ENCODE measurements at places on chromosomes 3 and 15. TPM values are rescaled to one million over a fixed set of nuclear protein-coding genes. Genes with fewer than 3 reads are reported as not detected.

Gene PLA2G4B
- 14.4 TPM for total RNA-seq

Gene LINS1
- 18.6 TPM for total RNA-seq

Gene OSTN
- not detected for total RNA-seq

Gene IFT57
- total RNA-seq = 135 TPM

Gene SST
- total RNA-seq = not detected

Gene TNNC1
- total RNA-seq = 88.9 TPM

Gene DGKG
- 4.7 TPM for total RNA-seq

Gene ADGRG7
- total RNA-seq = not detected

Gene PDE12
- 20.4 TPM for total RNA-seq

- H3K4me3 ChIP-seq = no peak overlapping the region
- peak; percentile 68 for DNase-seq
- no peaks in the 10 kb centered on the region for H3K27me3 ChIP-seq
- no peaks in the 10 kb centered on the region for H3K36me3 ChIP-seq
- no peak overlapping the region for H3K27ac ChIP-seq
Observed at GRCh38 chr15:77907824-77908751, 169.4 kb downstream of the TBC1D2B start.

DNA sequence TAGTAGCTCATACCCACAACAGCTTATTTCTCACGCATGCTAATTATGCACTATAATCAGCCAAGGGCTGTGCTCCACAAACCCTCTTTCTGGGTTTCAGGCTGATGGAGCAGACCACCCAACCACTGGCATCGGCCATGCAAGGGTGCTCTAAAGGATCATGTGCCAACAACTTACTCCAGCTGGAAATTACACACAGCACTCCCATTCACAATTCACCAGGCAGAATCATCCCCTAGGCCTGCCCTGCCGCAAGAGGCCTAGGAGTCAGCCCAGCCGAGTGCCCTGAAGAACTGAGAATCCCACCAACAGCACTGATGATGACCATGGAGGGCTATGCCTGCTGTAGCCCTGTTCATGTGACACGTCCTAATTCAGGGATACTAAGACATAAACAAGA is 216.2 kb upstream of the CHRNA7 start:
- DNase-seq = no peak
- H3K4me3 ChIP-seq = no peak overlapping the region
- H3K36me3 ChIP-seq = no peaks in the 10 kb centered on the region
- H3K27ac ChIP-seq = no peak overlapping the region

DNA sequence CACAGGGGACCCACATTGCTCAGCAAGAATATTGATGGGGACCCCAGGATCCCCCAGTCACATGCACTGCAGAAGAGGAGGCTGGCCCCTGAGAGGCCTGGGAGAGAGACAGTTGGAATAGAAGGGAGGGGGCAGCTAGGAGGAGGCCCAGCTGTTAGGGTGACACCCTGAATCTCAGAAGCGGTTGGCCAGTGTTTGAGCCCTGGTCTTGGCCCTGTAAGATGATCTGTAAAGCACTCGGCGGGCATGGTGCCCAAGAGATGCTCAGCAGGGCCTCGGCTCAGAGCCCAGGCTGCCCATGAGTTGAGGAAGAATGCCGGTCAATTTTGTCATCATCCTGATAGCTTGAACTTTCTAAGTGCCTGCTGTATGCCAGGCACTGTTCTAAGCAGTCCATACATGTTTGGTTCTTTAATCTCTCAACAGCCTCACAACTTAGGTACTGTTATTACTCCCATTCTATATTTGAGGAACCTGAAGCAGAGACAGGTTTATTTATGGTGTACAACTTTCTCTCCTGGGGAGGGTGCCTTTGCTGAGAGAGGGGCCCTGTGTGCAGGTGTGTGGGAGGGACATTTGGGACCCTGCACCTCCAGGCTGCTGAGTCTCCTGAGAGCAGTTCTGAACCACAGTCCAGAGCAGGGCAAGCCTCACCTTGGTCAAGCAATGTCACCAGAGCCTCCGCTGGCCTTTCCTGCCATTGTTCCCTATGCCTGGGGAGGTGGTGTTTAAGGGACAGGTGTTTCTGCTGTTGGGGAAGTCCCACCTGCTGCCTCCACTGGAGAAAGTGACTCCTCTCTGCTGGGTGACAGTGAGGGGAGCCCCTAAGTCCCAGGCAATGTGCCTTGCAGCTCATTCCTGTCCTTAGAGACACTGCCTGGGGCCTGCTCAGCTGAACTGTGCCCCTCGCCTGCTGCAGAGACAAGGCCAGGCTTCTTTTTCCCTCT is 26.0 kb downstream of the SLC6A6 start:
- H3K4me3 ChIP-seq = no peak overlapping the region
- H3K27ac ChIP-seq = peak overlapping the region; percentile 45
- no peak for DNase-seq
- no peaks in the 10 kb centered on the region for H3K36me3 ChIP-seq
- no peaks in the 10 kb centered on the region for H3K27me3 ChIP-seq
- peaks cover 86% of the 10 kb centered on the region for H3K4me1 ChIP-seq

DNA sequence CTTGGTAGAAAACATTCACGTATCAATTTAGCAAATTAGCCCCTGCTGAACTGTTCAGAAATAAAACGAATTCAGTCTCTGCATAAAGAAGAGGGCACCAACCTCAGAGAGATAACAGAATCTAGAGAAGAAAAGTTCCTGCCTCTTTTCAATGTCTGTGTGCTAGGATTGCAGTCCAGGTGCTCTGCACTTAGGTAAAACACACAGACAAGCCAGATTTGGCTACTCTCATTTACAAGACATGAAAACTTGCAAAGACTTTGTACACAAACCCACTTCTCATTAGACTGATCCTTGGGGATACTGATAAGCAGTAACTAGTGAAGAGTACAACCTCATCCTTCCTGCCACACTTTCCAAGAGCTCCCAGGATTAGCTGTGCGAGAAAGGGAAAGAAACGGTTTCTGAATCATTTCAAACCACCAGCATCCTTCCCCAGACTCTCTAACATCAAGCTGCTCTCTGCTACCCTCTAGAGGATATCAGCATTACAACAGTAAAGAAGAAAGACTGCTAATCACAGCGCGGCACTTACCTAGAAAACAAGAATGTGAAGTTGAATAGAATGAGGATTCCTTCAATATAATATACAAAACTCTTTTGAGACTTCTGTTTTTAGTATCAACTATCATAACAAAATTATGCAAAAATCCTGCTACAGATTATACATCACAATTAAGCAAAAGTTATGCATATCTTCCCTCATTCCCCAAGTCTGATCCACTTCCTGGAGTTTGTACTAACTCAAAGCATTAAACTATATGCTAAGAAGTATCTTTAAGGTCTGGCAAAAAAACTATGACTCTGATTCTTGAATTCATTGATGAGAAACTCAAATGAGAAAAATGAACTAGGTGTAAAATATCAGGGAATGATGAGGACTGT is 306.4 kb downstream of the MAGI1 start:
- DNase-seq = no peak
- no peaks in the 10 kb centered on the region for H3K27me3 ChIP-seq
- H3K27ac ChIP-seq = no peak overlapping the region
- peaks cover 10% of the 10 kb centered on the region for H3K4me1 ChIP-seq
- no peaks in the 10 kb centered on the region for H3K36me3 ChIP-seq

DNA sequence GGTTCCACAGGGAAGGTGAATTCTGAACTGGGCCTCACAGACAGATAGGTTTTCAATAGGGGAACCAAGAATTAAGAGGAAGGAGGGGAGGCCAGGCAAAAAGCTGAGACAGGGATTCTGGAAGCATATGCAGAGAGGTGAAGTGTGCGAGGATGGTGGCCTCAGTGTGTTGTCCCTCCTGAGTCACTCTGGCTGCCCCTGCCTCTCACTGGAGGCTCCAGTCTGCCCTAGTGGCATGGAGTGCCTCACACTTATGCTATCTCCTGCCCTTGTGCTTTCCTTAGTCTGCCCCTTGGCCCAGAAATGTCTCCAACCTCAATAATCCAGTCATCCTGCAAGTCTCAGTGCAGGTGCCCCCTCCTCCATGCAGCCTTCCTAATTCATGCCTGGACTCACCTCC is 32.2 kb upstream of the RBP1 start:
- no peaks in the 10 kb centered on the region for H3K36me3 ChIP-seq
- H3K27ac ChIP-seq = no peak overlapping the region
- H3K4me1 ChIP-seq = peaks cover 27% of the 10 kb centered on the region

DNA sequence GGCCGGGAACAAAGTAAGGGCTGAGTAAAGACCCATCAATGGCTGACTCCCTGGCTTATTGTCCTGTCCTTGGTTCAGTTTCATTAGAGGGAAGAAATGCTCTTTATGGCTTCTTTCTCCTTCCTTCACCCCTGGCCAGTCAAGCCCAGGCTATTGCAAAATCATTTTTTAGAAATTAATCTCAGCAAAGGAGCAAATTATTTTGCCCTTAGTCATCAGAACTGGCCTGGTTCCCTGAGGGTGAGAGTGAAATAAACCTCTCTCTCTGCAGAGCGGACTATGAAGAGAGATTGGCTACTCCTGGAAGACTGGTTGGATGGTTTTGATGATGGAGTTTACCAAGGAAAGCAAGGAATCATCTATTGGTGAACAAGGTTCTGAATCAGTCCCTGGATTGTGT is 52.7 kb upstream of the OXTR start:
- H3K27ac ChIP-seq = no peak overlapping the region
- H3K36me3 ChIP-seq = no peaks in the 10 kb centered on the region
- no peak overlapping the region for H3K4me3 ChIP-seq
- no peaks in the 10 kb centered on the region for H3K4me1 ChIP-seq
